A172 (cell line): ENCODE measurements at places on chromosomes 6 and 20.

DNA sequence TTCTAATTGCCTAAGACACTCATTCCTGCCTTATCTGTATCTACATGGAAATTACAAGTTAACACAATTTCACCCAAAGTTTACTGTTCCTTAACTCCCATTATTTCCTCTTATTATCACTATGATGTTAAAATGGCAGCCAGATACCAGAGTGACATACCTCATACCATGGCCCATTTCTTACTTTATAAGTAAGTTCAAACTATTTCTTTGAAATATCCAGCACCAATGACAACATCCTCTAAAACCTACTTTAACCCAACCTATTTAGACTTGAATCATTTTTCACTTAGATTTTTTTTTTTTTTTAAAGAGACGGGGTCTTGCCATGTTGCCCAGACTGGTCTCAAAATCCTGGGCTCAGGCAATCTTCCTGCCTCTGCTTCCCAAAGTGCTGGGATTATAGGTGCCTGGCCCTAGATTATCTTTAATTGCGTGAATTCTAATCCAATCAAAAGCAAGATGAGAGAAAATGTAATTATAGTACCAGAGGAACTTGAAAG lies 10.0 kb downstream of the REV3L start:
- no peak for DNase-seq

- DNase-seq: no peak
Observed at GRCh38 chr6:1315201-1315559, 3.3 kb downstream of the FOXQ1 start.

- DNase-seq: peak; percentile 45
Observed at GRCh38 chr20:19609642-19610223, 148.3 kb upstream of the RIN2 start.

DNA sequence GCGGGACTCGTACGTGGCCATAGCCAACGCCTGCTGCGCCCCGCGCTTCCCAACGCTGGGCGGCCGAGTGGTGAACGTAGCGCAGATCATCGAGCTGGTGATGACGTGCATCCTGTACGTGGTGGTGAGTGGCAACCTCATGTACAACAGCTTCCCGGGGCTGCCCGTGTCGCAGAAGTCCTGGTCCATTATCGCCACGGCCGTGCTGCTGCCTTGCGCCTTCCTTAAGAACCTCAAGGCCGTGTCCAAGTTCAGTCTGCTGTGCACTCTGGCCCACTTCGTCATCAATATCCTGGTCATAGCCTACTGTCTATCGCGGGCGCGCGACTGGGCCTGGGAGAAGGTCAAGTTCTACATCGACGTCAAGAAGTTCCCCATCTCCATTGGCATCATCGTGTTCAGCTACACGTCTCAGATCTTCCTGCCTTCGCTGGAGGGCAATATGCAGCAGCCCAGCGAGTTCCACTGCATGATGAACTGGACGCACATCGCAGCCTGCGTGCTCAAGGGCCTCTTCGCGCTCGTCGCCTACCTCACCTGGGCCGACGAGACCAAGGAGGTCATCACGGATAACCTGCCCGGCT lies 3.4 kb downstream of the SLC32A1 start:
- DNase-seq: no peak

DNA sequence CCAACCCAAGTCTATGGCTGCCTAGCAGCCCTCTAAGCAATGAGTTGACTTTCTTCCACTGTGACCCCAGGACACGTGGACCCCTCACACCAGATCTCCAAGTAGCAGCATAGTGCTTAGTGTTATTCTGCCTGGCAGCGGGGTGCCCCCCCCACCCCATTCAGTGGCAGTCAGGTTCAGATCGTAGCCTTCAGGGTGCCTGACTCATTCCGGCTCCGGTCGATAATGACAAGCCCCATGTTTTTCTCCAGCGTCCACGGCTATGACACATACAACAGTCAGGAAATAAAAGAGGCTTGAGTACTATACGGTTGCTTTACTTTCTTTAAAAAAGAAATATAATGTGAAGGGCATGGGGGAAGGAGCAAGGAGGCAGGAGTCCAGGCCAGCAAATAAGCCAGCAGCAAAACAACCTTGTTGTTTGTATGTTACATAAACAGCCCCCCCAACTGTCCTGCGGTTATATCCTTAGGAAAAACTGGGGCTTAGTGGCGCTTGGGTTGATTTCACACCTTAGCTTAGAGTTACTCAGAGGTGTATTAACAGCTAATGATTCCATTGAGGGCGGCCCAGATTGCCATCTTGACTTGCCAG lies 23.1 kb downstream of the GNAS start:
- peak; percentile 76 for DNase-seq

DNA sequence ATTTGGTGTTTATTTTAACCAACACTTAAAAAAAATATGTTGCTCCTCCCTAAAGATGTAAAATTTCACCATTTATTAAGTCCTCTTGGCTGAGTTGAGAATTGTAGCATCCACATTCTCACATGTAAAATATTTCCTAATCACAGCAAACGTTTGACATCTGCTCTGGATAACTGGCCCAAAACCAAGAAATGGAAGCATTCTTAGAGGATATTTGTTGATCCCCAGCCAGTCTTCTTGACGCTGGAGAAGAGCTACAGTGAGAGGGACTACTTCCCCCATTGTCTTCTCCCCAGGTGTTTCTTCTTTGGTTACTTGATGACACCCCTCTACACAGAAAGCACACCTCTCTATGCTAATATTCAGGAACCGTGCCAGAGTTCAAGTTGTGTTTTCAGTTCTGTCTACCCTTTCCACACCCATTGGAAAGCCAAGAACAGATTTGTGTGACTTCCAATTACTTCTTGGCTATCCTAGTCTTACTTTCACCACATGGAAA lies 454.5 kb upstream of the JAG1 start:
- no peak for DNase-seq

DNA sequence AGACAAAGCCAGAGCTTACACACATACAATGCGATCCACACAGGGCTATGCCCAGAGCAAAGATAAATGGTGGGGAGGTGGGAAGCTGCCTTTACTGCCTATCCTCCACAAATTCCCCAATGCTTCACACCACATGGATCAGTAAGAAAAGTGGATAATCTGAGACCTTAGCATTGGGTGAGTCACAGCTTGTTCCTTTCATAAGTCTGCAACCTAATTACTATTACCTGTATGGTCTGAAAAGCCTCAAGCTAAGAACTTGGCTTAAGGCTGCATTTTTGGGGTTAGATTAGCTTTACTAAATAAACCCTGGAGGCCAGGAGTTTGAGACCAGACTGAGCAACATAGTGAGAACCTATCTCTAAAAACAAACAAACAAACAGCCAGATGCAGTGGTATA lies 66.0 kb upstream of the BTBD3 start:
- DNase-seq: no peak

DNA sequence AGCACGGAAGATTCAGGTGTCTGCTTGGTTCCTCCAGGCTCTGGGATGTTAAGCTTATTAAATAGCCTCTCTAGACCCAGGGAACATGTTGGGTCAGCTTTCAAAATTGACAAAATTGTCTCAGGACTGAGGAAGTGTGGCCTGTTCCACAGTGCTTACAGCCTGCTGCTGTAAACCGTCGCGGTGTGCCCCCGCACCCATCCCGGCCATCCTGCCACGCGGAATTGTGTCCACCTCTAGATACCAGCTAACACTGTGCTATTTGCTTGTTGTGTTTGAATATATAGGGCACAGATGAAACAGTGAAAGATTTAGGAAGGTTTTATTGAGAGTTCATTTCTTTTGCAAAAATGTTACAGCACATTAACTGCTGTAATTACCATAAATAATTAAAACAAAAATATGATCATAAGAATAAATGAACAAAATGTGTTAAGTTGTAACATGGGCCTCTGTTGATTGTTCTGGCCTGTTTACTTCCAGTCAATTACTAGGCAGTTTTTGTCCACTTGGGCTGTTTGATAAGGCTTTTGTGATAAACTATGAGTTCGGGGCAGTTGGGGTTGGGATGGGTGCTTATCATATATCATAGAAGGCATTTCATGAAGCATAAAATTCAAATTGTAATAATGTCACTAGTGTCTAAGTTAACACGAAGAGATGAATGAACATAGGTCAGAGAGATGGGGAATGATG lies 77.4 kb downstream of the ARID1B start:
- no peak for DNase-seq

DNA sequence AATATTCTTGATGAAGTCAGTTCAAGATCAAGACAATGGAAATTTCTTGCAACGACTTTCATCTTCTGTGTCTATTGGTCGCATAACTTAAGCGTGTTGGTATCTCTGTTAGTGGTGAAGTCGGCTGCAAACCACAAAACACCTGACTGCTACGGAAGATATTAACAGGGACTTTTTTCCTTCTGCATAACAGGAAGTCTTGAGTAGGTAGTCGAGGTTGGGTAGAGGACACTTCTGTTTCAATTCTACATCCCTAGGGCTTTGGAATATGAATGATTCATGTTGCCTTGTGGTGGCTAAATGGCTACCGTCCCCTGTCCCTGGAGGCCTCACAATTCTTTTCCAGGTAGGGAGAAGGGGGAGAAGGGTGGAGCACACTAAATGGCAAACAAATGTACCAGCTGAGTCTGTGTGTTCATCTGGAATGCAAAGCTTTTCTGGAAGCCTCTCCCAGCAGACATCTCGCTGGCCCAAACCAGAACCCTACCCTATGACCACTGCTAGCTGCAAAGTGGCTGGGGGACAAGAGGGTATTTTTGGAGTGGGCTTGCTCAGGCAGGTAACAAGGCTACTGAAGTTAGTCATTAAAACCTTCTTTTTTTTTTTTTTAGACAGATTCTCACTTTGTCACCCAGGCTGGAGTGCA lies 34.6 kb upstream of the NKX2-2 start:
- no peak for DNase-seq

DNA sequence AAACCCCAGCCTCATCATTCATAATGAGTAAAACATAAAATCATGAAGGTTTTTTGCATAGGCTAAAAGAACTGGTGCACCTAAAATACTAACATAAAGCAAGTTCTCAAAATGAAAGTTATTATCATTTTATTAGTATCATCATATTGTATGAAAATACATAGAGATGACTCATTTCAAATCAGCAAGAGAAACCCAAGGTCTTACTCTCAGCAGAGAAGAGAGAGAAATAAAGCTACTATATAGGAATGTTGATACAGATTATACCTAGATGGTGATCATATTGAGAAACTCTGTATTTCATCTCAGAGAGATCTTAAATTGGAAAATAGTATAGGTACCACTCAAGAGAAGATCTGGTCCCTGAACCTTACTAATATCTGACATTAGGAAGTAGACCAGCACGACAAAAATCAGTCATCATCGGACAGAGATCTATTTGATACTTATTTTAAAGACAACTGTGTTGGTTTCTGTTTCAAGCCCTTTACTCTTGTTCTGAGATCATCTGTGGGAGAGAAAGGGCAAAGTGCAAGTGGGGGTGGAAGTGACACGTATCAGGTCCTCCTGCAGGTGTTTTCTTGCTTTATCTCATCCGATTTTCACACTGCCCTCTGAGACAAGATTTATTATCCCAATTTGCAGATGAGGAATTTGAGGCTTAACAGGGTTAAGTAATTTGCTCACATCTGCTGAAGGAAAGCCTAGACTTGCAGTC lies 532.3 kb downstream of the MAFB start:
- no peak for DNase-seq

DNA sequence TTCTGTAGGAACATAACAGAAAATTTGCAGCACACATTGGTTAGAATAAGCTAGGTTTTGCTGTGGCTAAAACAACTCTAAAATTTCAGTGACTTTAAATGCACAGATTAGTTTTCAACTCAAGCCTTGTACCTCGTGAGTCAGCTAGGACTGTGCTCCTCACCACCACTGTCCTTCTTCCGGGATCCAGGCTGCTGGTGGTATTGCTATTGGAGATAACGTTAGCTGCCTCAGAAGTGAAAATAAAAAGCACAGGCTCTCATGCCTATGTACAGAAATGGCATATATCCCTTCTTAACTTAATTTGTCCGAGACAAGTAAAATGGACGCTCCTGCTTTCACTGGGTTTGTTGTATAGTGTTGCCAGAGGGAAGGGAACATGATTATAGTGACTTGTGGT lies 931.1 kb upstream of the EYS start:
- peak; percentile 8 for DNase-seq

DNA sequence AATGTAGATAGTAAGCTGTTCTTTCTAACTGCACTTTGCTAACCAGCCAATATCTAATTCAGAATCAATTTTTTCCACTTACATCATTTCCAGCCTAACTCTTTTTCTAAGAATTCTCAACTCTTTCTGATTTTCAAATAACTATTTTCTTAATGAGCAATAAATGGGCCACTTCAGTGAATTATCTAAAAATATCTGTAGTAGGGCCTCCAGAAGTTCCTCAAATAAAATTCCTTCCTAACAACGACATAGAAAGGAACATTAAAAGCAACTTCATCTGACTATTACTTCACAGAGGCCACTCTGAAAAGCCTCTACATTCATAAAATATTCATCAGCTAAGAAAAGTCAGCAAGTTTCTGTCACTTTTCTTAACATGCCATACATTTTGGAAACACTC lies 4.8 kb downstream of the COL12A1 start:
- DNase-seq: no peak

DNA sequence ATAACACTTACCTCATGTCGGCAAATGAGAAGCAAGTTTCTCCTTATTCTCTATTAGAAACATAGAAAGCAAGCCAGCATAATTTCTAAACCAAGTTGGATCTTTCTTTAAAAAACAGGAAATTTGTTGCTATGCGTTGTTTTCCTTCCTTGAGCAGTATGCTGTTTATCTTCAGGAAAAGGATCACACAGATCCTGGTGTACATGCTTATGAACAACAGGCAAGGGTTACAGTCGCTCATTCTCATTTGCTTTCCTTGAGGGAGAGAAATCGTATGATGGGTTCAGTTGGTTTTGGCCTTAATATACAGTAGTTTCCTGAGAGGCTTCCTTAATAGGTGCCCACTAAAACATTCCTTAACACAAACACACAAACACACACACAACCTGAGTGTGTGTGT lies 118.8 kb downstream of the FYN start:
- no peak for DNase-seq

DNA sequence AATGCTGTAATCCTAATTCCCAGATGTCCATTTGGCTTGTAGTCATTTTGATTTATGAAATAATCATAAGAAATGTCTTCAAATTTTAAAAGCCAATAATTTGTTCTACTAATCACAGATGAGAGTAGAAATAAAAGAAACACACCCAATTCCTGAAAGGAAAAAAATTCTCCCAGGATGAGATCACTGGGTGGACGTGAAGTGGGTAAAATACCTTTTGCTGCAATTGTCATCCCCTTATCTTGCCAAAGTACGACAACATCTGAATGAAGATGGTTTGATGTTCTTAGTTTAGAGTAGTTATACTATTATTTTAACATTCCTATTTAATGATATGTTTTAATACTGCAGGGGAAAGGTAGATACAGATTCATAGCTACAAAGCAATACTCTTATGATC lies 33.7 kb downstream of the MTHFD1L start:
- DNase-seq: peak; percentile 65

DNA sequence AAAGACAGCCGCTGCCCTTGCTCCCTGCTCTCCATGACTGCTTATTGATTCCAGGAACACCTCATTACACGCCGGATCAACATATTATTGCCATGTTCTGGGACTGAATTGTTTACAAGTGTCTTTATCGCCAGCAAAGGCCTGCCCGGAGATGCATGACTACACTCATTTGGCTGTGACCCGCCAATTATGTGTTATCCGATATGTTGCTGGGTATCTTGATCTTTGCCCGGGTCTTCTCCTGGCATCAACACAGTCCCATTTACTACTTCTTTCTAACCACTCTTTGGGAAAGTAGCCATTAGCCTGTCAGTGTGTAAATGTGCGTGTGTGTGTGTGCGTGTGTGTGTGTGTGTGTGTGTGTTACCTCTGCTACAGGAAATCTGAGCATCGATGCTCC lies 15.4 kb downstream of the LINC00237 start:
- no peak for DNase-seq
